K562 (cell line): ENCODE measurements at places on chromosomes 11 and 22. TPM values are rescaled to one million over a fixed set of nuclear protein-coding genes. Genes with fewer than 3 reads are reported as not detected.
A peak's percentile ranks its signal among the peaks of the same experiment; 100 is the strongest.

Gene CST6
- total RNA-seq, result not detected in 2 replicates

GRCh38 chr11:108985236-108985944 lies 320.5 kb downstream of the DDX10 start:
- no peaks in the 10 kb centered on the region for H3K27me3 ChIP-seq
- no peak for DNase-seq
- H3K27ac ChIP-seq, result no peak overlapping the region
- H3K4me3 ChIP-seq, result no peak overlapping the region
- no peaks in the 10 kb centered on the region for H3K4me1 ChIP-seq

- no peak for DNase-seq
- no peak overlapping the region for H3K27ac ChIP-seq
- no peaks in the 10 kb centered on the region for H3K27me3 ChIP-seq
- H3K4me1 ChIP-seq, result no peaks in the 10 kb centered on the region
- no peak overlapping the region for H3K4me3 ChIP-seq
These were observed 40.4 kb downstream of the FLI1 start for GRCh38 chr11:128734103-128734831.

GRCh38 chr11:101224221-101224620 lies 94.6 kb upstream of the PGR start:
- no peaks in the 10 kb centered on the region for H3K4me1 ChIP-seq
- no peak for DNase-seq
- H3K4me3 ChIP-seq, result no peak overlapping the region
- no peak overlapping the region for H3K27ac ChIP-seq
- no peaks in the 10 kb centered on the region for H3K36me3 ChIP-seq

Gene UCP2
- total RNA-seq, result 141 and 152 TPM in 2 replicates

GRCh38 chr11:21411104-21411503 lies 741.7 kb downstream of the NELL1 start:
- H3K36me3 ChIP-seq, result no peaks in the 10 kb centered on the region
- no peak for DNase-seq
- no peaks in the 10 kb centered on the region for H3K4me1 ChIP-seq
- no peak overlapping the region for H3K4me3 ChIP-seq

DNA sequence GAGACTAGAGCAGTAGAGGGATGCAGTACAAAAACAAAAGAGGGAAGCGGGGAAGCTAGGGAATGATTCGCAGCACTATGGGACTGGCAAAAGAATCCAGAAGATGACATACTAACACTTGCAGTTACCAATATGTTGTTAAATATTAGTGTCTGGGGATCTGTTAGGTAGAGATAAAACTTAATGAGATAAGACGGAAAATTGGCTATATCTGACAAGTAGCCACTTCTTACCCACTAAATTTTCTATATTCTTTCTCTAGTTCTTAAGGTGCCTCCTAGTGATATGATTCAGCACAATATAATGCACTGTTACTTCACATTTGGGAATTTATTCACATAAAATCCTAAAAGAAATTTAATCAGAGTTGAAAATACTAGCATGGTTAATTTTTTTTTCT lies 30.8 kb downstream of the CCDC90B start:
- DNase-seq, result no peak
- H3K36me3 ChIP-seq, result peaks cover 4% of the 10 kb centered on the region; the same call in 2 of the 3 replicates
- no peak overlapping the region for H3K27ac ChIP-seq
- H3K27me3 ChIP-seq, result no peaks in the 10 kb centered on the region
- no peaks in the 10 kb centered on the region for H3K4me1 ChIP-seq
- no peak overlapping the region for H3K4me3 ChIP-seq

DNA sequence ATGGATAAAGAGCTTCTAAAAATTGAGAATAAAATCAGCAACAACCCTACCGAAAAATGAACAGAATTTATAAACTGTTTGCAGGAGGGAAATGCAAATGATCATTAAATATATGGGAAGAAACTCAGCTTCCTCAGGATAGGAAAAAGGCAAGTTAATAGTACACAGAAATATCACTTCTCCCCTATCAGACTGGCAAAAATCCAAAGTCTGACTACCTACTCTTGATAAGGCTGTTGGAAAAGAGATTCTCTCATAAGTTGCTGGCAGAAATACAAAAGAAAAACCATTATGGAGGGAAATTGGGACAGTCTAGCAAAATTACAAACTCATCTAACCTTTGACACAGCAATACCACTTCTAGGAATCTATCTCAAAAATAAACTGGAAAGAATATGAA lies 100.9 kb upstream of the LDLRAD3 start:
- no peak overlapping the region for H3K4me3 ChIP-seq
- H3K27me3 ChIP-seq, result peaks cover 10% of the 10 kb centered on the region; the same call in 1 of the 3 replicates
- DNase-seq, result no peak
- H3K4me1 ChIP-seq, result no peaks in the 10 kb centered on the region
- H3K36me3 ChIP-seq, result no peaks in the 10 kb centered on the region

DNA sequence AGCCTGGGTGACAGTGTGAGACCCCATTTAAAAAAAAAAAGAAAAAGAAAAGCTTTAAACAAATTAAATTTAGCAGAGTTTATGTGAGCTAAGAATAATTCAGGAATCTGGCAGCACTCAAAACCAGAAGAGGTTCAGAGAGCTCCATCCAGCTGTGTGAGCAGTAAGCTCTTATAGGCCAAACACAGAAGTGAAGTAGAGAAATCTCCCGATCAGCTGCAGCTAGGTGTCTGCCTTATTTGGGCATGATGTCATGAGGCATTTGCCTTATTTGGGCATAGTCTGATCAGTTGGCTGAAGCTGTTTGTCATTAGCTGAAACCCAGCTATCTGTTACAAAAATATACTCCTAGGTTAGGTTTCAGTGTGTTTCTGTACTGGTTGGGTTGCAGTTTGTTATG lies 8.2 kb downstream of the MS4A15 start:
- no peak overlapping the region for H3K4me3 ChIP-seq
- DNase-seq, result no peak
- no peaks in the 10 kb centered on the region for H3K36me3 ChIP-seq
- peaks cover 63% of the 10 kb centered on the region for H3K27me3 ChIP-seq

DNA sequence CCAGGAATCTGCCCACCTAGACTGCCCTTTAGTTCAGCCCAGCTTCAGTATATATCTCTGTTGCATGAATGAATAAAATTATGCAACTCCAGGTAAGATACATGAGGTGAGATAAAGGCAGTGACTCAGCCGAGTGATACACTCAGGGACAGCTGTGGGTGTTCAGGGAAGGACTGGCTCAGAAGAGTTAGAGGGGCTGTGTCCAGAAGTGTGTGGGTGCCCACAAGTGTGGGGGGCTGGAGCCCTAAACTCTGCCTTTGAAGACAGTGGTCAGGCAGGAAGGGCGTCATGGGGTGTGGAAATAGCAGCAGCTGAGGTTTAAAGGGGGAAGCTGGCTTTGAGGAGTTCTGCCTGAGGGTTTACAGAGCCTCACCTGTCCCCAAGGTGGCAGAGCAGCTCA lies 8.3 kb downstream of the FTH1 start:
- H3K27ac ChIP-seq, result peak overlapping the region; percentile 20; the same call in 1 of the 3 replicates
- DNase-seq, result no peak
- peaks cover 12% of the 10 kb centered on the region for H3K36me3 ChIP-seq
- H3K27me3 ChIP-seq, result no peaks in the 10 kb centered on the region
- no peak overlapping the region for H3K4me3 ChIP-seq

DNA sequence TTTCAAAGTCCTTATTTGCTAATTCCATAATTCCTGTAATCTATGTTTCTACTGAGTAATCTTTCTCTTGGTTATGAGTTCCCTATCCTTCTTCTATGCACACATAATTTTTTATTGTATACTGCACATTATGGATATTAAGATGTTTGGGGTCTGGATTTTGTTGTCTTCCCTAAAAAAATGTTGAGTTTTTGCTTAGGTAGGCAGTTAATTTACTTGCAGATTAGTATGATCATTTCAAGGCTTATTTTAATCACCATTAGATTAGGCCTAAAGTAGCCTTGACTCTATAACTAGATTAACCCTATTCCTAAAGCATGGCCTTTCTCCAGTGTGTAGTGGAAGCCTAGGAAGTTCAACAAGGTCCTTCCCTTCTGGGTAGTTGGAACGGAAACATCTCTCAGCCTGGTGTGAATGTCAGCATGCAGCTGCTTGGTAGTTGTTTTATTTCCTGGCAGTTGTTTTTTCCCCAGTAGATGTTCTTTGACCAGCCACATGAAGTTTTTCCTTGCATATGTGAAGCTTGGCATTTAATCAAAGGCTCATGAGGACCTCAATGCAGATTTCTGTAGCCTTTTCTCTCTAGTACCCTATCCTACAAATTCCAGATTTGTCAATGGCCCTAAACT lies 419.3 kb upstream of the NARS2 start:
- H3K36me3 ChIP-seq, result no peaks in the 10 kb centered on the region
- no peaks in the 10 kb centered on the region for H3K4me1 ChIP-seq
- H3K27ac ChIP-seq, result no peak overlapping the region
- no peak for DNase-seq
- H3K27me3 ChIP-seq, result no peaks in the 10 kb centered on the region

DNA sequence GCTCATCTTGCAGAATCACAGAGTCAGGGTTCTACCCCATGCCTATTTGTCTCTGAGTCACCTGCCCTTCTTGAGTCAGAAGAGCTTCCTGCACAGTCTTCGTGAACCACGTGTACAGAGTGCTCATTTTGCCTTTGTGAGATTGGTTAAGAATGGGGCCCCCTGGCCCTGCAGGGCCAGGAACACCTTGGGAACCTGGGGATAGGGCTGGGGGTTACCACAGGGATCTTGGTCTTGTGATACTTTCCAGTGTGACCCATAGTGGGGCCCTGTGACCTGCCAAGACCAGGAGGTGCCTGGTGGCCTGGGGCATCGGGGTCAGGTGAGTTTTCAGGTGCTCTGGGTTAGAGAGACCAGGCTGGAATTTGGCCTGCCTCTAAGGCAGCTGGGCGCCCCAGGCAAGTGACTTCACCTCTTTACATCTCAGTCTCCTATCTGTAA lies 9.4 kb downstream of the TMPRSS13 start:
- no peak overlapping the region for H3K4me3 ChIP-seq
- H3K36me3 ChIP-seq, result no peaks in the 10 kb centered on the region
- H3K27me3 ChIP-seq, result peaks cover 20% of the 10 kb centered on the region; the same call in 1 of the 3 replicates

Gene ZNF143
- total RNA-seq, result 26.2 and 30.4 TPM in 2 replicates

GRCh38 chr22:27859336-27859735 lies 57.8 kb upstream of the MN1 start:
- DNase-seq, result no peak
- no peaks in the 10 kb centered on the region for H3K4me1 ChIP-seq
- peaks cover 85% of the 10 kb centered on the region for H3K36me3 ChIP-seq
- no peak overlapping the region for H3K27ac ChIP-seq
- no peak overlapping the region for H3K4me3 ChIP-seq

Gene TIGD3
- total RNA-seq, result 0.81 and 1.3 TPM in 2 replicates

DNA sequence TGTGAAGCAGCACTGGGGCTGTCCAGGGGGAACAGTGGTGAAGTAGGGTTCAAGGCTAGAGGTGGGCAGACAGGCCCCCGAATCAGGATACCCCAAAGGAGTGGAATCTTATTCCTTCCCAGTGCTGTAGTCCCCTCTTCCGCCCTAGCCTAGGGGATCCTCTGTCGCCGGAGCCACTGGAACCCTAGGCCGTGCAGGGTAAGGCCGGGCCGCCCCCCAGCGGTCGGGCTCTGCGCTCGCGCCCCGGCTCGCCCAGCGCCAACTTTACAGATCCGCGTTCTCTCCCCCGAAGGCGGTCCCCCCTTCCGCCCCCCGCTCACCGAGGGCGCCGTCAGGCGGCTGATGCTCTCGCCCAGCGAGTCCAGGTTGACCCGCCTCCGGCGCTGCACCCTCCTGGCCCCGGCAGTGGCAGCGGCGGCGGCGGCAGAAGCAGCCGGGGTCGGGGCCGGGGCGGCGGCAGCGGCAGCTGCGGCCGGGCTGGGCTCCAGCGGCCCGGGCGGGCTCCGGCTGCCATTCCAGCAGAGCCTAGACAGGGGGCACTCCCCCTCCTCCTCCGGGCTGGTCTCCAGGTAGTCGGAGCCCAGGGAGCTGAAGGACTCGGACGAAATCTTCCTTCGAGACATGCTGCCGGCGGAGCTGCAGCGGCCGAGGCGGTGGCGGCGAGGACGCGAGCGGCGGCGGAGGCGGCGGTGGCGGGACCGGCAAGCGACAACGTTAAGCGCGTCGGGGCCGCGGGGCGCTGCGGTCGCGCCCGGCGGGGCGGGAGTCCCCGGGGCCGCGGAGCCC lies 650 bp downstream of the GUCY1A2 start:
- H3K4me1 ChIP-seq, result no peaks in the 10 kb centered on the region
- H3K4me3 ChIP-seq, result peak overlapping the region; percentile 33
- peaks cover 10% of the 10 kb centered on the region for H3K27me3 ChIP-seq
- peak; percentile 16 for DNase-seq

DNA sequence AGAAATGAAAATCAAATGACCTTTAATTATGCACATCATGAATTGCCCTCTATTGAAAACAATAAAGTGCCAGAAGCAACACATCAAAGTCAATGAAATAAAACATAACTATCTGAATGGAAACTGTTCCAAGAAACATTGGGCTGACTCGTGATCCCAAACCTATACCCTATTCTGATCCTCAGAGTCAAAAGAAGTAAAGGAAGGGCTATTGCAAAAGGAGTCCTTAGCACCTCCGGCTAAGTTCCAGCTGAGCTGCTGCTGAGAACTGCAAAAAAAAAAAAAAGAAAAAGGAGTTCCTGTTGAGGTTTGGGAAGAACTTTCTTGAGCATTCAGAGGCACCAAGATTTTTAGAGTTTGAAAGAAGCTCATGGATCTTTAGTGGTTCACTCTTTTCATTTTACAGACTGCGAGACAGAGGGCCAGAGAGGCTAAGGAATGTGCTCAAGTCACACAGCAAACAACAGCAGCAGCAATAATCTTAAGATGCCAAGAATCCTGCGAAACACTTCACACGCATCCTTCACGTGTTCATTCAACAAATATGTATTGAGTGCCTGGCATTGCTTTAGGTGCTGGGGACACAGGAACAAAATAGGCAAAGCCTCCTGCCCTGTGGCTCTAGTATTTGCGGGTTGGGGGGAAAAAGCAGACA lies 841 bp upstream of the TMPRSS13 start:
- H3K27me3 ChIP-seq, result peaks cover 19% of the 10 kb centered on the region
- H3K4me1 ChIP-seq, result no peaks in the 10 kb centered on the region
- no peak overlapping the region for H3K27ac ChIP-seq
- no peak overlapping the region for H3K4me3 ChIP-seq

GRCh38 chr11:26187639-26188038 lies 144.3 kb upstream of the ANO3 start:
- H3K27me3 ChIP-seq, result no peaks in the 10 kb centered on the region
- no peaks in the 10 kb centered on the region for H3K4me1 ChIP-seq
- H3K4me3 ChIP-seq, result no peak overlapping the region
- no peak overlapping the region for H3K27ac ChIP-seq
- H3K36me3 ChIP-seq, result no peaks in the 10 kb centered on the region

GRCh38 chr11:65121447-65121864 lies 478 bp downstream of the FAU start:
- peak overlapping the region; percentile 96 for H3K27ac ChIP-seq
- peak overlapping the region; percentile 98 for H3K4me3 ChIP-seq
- H3K27me3 ChIP-seq, result no peaks in the 10 kb centered on the region
- H3K36me3 ChIP-seq, result peaks cover 71% of the 10 kb centered on the region

GRCh38 chr11:114501901-114502300 lies 57.8 kb downstream of the NXPE1 start:
- no peak for DNase-seq
- no peak overlapping the region for H3K4me3 ChIP-seq
- H3K36me3 ChIP-seq, result no peaks in the 10 kb centered on the region
- H3K4me1 ChIP-seq, result no peaks in the 10 kb centered on the region
- H3K27me3 ChIP-seq, result no peaks in the 10 kb centered on the region

- no peaks in the 10 kb centered on the region for H3K36me3 ChIP-seq
- peaks cover 5% of the 10 kb centered on the region; the same call in 2 of the 3 replicates for H3K4me1 ChIP-seq
- H3K4me3 ChIP-seq, result no peak overlapping the region
- no peak overlapping the region for H3K27ac ChIP-seq
- no peaks in the 10 kb centered on the region for H3K27me3 ChIP-seq
These were observed 16.6 kb downstream of the OR8A1 start for GRCh38 chr11:124586238-124586860.
